ENCODE measurements at places on chromosomes 11 and 22. TPM values are rescaled to one million over a fixed set of nuclear protein-coding genes. Genes with fewer than 3 reads are reported as not detected.

PLEKHB1 gene
- 4.1 TPM for total RNA-seq

SNX32 gene
- 7.3 TPM for total RNA-seq

IL10RA gene
- total RNA-seq = 6.7 TPM

JAM3 gene
- total RNA-seq = 41.8 TPM

PPM1F gene
- total RNA-seq = 22.6 TPM

IL17REL gene
- total RNA-seq = not detected

Data from occipital lobe (tissue), 3 donors.